Calu3 (cell line): ENCODE measurements at places on chromosomes 3 and 15. TPM values are rescaled to one million over a fixed set of nuclear protein-coding genes. Genes with fewer than 3 reads are reported as not detected.
A peak's percentile ranks its signal among the peaks of the same experiment; 100 is the strongest.

GRCh38 chr3:97822359-97822775 lies 556 bp downstream of the CRYBG3 start:
- H3K27me3 ChIP-seq, result no peaks in the 10 kb centered on the region
- H3K4me1 ChIP-seq, result peaks cover 26% of the 10 kb centered on the region
- peaks cover 25% of the 10 kb centered on the region for H3K36me3 ChIP-seq
- H3K4me3 ChIP-seq, result peak overlapping the region; percentile 82

- peak overlapping the region; percentile 36 for H3K27ac ChIP-seq
- no peaks in the 10 kb centered on the region for H3K27me3 ChIP-seq
- no peaks in the 10 kb centered on the region for H3K36me3 ChIP-seq
- H3K4me1 ChIP-seq, result peaks cover 34% of the 10 kb centered on the region
Observed at GRCh38 chr3:71111784-71112440, 471.6 kb downstream of the FOXP1 start.

DNA sequence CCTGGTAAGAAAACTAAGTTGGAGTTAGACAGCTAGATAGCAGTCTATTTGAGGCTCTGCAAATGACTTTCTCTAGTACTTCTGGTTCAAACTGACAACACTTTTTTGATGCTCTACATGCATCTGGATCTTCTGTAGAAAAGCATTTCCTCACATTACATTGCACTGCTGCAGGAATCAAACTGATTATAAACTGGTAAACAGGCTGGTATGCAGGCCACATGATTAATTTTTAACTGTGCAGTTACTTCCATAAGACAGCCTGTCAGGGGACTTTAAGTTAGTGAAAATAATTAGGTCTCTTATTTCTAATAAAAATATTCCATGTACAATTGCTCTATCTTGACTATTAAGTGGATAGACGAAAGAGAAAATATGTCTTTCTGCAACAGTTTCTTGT lies 550.0 kb upstream of the ALCAM start:
- H3K27ac ChIP-seq, result no peak overlapping the region
- H3K4me1 ChIP-seq, result no peaks in the 10 kb centered on the region
- no peaks in the 10 kb centered on the region for H3K27me3 ChIP-seq
- H3K36me3 ChIP-seq, result no peaks in the 10 kb centered on the region

GRCh38 chr3:72246685-72247084 lies 461.7 kb upstream of the PROK2 start:
- no peaks in the 10 kb centered on the region for H3K4me1 ChIP-seq
- H3K36me3 ChIP-seq, result no peaks in the 10 kb centered on the region
- peaks cover 82% of the 10 kb centered on the region for H3K27me3 ChIP-seq
- DNase-seq, result no peak
- no peak overlapping the region for H3K4me3 ChIP-seq

DNA sequence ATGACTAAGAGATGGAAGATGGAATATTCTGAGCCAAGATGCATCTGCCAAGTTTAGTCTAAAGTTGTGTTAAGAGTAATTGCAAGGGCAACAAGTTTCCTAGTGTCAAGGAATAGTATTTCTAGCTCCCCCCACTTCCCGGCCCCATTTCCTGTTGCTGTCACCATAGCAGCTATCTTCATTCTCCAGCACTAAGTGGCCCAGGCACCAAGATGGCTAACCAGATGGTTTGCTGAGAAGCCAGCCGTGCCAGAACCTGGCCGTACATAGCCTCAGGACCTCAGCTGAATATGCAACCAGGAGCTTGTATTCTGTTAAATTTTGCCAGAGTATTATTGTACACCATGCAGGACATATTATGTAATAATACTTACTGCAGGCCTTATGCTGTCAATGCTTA lies 108.8 kb upstream of the UMPS start:
- H3K36me3 ChIP-seq, result no peaks in the 10 kb centered on the region
- no peaks in the 10 kb centered on the region for H3K27me3 ChIP-seq
- H3K4me3 ChIP-seq, result no peak overlapping the region
- DNase-seq, result no peak

DNA sequence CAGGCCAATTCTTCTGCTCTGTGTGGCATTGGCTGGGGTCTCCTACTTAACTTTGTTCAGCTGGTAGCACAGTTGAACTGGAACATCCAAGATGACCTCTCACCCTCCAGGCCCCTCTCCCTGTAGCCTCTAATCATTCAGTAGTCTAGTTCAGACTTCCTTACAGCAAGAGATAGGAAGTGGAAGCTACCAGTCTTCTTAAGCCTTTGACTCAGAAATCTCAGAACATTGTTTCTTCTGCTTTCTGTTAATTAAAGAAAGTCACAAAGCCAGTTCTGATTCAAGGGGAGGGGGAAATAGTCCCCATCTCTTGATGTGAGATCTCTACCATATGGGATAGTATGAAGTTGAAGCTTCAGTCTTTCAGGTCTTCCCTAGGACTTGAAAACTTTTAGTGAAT lies 18.8 kb upstream of the SACM1L start:
- no peak for DNase-seq
- no peak overlapping the region for H3K27ac ChIP-seq
- no peak overlapping the region for H3K4me3 ChIP-seq
- no peaks in the 10 kb centered on the region for H3K27me3 ChIP-seq

- H3K27ac ChIP-seq, result no peak overlapping the region
- peaks cover 28% of the 10 kb centered on the region for H3K36me3 ChIP-seq
- no peaks in the 10 kb centered on the region for H3K27me3 ChIP-seq
- DNase-seq, result no peak
- no peak overlapping the region for H3K4me3 ChIP-seq
Observed at GRCh38 chr3:48451270-48451669, 4.7 kb downstream of the ATRIP start.

DNA sequence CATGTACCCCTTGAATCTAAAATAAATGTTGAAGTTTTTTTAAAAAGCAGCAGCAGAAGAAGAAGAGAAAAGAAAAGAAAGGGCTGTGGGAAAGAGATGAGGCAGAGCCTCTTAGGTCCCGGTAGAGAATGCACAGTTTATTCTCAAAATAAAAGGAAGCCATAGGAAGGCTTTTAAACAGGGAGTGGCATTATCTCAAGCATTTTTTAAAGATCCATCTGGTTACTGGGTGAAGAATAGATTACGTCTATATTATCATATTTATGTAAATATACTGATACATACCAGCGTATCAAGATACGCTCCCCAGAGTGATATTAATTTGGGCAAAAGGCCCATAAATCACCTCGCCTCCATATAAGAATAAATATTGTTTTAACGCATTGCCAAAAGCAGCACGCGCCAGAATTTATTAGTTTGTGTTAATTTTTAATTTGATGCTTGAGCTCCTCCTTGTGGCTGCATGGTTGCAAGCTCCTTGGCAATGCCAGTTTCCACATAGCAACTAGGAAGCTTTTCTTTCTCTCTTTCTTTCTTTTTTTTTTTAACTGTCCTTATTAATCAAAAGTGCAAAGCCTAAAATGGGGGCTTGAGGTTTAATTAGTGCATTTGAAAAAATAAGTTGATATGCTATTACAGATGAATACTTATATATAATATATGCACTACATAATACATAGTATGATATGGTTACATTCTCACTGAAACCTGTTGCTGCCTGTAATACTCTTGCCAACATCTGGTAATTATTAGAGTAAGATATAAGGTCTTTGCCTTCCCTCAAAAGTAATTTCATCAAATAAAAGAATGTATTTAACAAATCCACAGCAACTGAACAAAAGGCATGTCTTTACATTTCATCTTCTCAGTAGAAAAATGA lies 242.8 kb upstream of the UBE2E2 start:
- H3K4me3 ChIP-seq, result no peak overlapping the region
- H3K4me1 ChIP-seq, result no peaks in the 10 kb centered on the region
- H3K27ac ChIP-seq, result no peak overlapping the region
- H3K27me3 ChIP-seq, result peaks cover 51% of the 10 kb centered on the region
- H3K36me3 ChIP-seq, result no peaks in the 10 kb centered on the region

- no peak for DNase-seq
- H3K4me3 ChIP-seq, result no peak overlapping the region
- H3K4me1 ChIP-seq, result peaks cover 17% of the 10 kb centered on the region
- peaks cover 4% of the 10 kb centered on the region for H3K36me3 ChIP-seq
- H3K27me3 ChIP-seq, result peaks cover 73% of the 10 kb centered on the region
Observed at GRCh38 chr3:126538966-126539365, 15.0 kb downstream of the CHST13 start.

DNA sequence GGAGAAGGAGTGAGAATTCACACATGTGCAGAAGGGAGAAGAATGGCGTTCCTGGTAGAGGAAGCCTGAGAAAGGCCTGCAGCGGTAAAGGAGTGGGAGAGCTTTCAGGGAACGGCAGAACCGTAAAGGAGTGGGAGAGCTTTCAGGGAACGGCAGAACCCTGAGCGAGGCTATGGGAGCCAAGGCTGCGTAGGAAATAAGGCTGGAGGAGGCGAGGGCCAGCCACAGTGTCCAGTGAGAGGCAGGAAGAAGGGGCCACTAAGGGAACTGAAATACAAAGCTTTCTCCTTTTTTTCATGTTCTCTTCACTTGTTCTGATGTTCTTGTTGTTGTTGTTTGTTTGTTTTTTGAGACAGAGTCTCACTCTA lies 41.6 kb downstream of the GOLGA6L10 start:
- H3K4me3 ChIP-seq, result no peak overlapping the region
- H3K4me1 ChIP-seq, result peaks cover 23% of the 10 kb centered on the region
- no peaks in the 10 kb centered on the region for H3K36me3 ChIP-seq
- DNase-seq, result no peak

GRCh38 chr3:115428841-115429240 lies 194.5 kb upstream of the GAP43 start:
- H3K27me3 ChIP-seq, result peaks cover 13% of the 10 kb centered on the region
- peaks cover 8% of the 10 kb centered on the region for H3K4me1 ChIP-seq
- DNase-seq, result no peak
- H3K36me3 ChIP-seq, result no peaks in the 10 kb centered on the region
- H3K4me3 ChIP-seq, result no peak overlapping the region

DNA sequence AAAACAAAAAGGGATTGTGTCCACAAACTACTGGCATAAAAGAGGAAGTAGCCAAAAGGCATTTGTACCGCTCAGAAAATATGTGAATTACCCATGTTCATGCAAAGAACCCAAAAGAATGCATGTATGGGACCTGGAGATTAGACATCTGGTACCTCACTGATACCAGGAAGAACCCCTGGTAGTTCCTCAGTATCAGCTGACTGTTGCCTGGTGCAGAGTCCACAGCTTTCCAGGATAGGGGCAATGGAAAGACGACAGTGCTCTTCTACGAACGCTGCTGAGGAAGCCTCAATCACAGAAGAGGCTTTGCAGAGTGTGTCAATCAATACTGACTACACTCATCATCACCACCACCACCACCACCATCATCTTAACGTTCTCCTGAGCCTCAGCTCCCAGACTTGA lies 63.3 kb downstream of the ATP8B4 start:
- DNase-seq, result no peak
- no peaks in the 10 kb centered on the region for H3K36me3 ChIP-seq
- no peaks in the 10 kb centered on the region for H3K27me3 ChIP-seq
- H3K4me3 ChIP-seq, result no peak overlapping the region
- no peak overlapping the region for H3K27ac ChIP-seq

DNA sequence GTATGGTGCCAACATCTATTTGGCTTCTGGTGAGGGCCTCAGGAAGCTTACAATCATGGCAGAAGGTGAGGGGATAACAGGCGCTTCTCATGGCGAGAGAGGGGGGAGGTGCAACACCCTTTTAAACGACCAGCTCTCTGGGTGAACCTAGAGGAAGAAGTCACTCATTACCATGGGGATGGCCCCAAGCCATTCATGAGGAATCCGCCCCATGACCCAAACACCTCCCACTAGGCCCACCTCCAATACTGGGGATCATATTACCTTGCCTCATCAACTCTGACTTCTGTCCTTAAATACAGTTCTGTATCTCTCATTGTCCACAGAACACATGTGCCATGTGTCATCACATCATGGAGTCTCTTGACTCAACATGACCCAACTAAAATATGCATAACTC lies 37.5 kb upstream of the CLRN1 start:
- no peaks in the 10 kb centered on the region for H3K36me3 ChIP-seq
- no peak for DNase-seq
- peaks cover 35% of the 10 kb centered on the region for H3K27me3 ChIP-seq
- H3K27ac ChIP-seq, result no peak overlapping the region
- no peaks in the 10 kb centered on the region for H3K4me1 ChIP-seq

GRCh38 chr3:19702416-19703078 lies 231.5 kb downstream of the EFHB start:
- no peaks in the 10 kb centered on the region for H3K36me3 ChIP-seq
- H3K27me3 ChIP-seq, result no peaks in the 10 kb centered on the region
- no peaks in the 10 kb centered on the region for H3K4me1 ChIP-seq
- DNase-seq, result no peak

DNA sequence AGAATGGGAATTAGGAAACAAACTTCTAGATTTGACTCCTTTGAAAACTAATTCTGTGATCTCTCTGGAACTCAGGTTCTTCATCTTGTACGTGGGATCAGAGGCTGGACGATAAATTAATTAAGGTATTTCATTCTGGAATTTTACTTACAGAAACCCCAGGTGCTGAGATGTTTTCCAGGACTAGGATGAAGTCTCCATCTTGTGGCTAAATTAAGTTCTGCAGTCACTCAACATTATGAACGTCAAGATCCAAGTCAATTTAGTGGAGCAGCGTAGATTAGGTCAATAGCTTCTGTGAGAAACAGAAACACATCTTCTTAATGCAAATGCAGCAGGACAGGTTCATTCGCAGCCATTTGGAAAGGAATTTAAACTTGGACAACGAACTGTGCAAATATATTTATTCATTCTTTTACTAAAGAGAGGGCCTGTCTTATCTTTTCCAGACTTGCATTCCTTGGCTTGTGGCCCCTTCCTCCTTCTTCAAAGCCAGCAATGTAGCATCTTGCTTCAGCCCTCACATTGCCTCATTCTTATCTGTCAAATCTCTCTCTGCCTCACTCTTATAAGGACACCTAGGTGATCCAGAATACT lies 26.7 kb upstream of the TMC3 start:
- no peak overlapping the region for H3K27ac ChIP-seq
- H3K36me3 ChIP-seq, result no peaks in the 10 kb centered on the region
- H3K4me1 ChIP-seq, result no peaks in the 10 kb centered on the region
- H3K4me3 ChIP-seq, result no peak overlapping the region
- DNase-seq, result peak; percentile 33

GRCh38 chr15:92012368-92012629 lies 158.8 kb downstream of the SLCO3A1 start:
- H3K36me3 ChIP-seq, result no peaks in the 10 kb centered on the region
- H3K4me1 ChIP-seq, result peaks cover 35% of the 10 kb centered on the region
- H3K4me3 ChIP-seq, result no peak overlapping the region
- H3K27ac ChIP-seq, result no peak overlapping the region
- H3K27me3 ChIP-seq, result no peaks in the 10 kb centered on the region
- no peak for DNase-seq

- H3K36me3 ChIP-seq, result peaks cover 2% of the 10 kb centered on the region
- DNase-seq, result no peak
- no peak overlapping the region for H3K4me3 ChIP-seq
- no peak overlapping the region for H3K27ac ChIP-seq
- no peaks in the 10 kb centered on the region for H3K27me3 ChIP-seq
Observed at GRCh38 chr3:56796202-56796601, 5.5 kb downstream of the ARHGEF3 start.

- peaks cover 6% of the 10 kb centered on the region for H3K36me3 ChIP-seq
- H3K4me1 ChIP-seq, result peaks cover 14% of the 10 kb centered on the region
- no peak for DNase-seq
- no peaks in the 10 kb centered on the region for H3K27me3 ChIP-seq
- H3K27ac ChIP-seq, result peak overlapping the region; percentile 63
- H3K4me3 ChIP-seq, result no peak overlapping the region
Observed at GRCh38 chr15:41961001-41961518, 11.3 kb downstream of the EHD4 start.

CORO2B gene
- total RNA-seq, result 0.14 and 0.15 TPM in 2 replicates

SUSD5 gene
- 0.21 and 0.93 TPM in 2 replicates for total RNA-seq

RTP3 gene
- not detected in 2 replicates for total RNA-seq

TERC gene
- 4.7 and 11.0 TPM in 2 replicates for total RNA-seq

BTLA gene
- total RNA-seq, result not detected in 2 replicates
